ENCODE measurements at places on chromosomes 5 and 9.

GRCh38 chr5:39021413-39021812 is 52.8 kb downstream of the RICTOR start:
- DNase-seq = no peak

GRCh38 chr9:127537792-127538191 is 74.3 kb upstream of the STXBP1 start:
- DNase-seq = peak; percentile 67

- DNase-seq = no peak
These were observed 376.4 kb downstream of the CTNND2 start for GRCh38 chr5:11527652-11528349.

DNA sequence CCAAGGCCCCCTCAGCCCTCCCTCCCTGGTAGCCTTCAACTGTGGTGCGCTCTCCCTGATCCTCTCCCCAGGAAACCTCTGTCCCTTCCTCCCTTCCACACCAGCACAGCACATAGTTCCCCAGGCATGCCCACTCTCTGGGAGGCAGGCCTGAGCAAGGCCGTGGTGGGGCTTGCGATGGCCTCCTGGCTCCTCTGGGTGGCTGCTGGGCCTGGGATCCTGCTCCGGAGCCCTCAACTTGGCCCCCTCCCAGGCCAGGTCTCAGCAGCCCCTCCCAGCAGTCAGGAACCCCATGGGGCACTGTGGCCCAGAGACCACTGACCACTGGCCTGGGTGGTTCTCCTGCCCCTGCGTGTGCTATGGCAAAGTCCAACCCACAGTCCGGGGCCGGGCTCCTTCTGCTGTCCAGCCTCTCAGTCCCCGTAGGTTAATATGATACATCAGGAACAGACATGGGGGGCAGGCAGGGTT is 125.8 kb downstream of the ZNF354C start:
- no peak for DNase-seq

DNA sequence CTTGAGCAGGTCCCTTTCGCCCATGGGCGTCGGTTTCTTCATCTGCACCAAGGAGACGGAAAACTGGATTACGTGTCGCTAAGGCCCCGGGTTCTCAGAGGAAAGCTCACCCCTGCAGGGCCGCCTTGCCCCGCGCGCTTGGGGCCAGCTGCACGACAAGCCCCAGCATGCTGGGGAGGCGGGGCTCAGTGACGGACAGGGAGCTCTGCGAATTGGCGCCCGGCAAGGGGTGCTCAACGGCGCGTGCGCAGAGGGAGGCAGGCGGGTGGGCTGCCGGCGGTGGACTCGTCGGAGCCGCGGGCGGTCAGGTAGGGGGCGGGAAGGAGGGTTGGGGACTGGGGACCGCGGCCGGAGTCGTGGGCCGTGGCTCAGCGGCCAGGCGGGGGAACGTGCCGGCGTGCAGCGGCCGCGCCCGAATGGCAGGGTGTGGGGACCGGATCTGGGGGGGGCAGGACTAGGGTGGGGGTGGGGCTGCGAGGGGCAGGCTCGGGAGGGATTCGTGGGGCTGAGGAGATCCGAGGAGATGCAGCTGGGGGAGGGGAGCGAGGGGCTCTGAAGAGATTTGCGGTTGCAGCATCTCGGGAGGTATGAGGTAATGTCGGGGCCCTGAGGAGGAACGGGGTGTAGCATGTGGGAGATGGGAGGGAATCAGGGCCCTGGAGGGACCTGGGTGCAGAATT is at the start of gene TRIM32:
Gene TRIM32 (plus strand): TSS at position 232 of the 680 bp plus-strand sequence. CDS start 10,438 bp downstream, outside the sequence.
- DNase-seq = peak; percentile 90

GRCh38 chr5:131952301-131952857 is 6.9 kb upstream of the MEIKIN start:
- no peak for DNase-seq

DNA sequence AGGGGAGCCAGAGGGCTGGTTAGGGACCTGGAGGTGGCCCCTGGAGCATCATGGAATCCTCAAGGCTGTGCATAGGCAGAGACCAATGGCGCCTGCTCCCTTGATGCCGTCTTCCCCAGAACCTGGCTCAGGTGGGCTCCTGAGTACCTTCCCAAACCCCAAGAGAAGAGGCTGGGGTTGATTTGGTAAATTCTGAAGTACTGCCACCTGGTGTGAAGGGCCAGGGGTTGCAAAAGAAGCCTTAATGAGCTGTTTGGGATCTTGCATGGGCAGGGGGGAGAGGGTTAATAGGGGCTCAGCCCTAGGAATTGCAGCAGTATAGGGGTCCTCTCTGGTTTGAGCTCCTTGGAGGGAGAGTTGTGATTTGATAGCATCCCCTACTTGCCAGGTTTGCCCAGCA is 52.1 kb downstream of the CYSTM1 start:
- no peak for DNase-seq

- no peak for DNase-seq
These were observed 27.7 kb upstream of the TNIP1 start for GRCh38 chr5:151108566-151108965.

- DNase-seq = no peak
These were observed 17.9 kb downstream of the CMYA5 start for GRCh38 chr5:79707535-79707934.

- DNase-seq = no peak
These were observed 386 bp upstream of the MATR3 start for GRCh38 chr5:139293202-139293506.

DNA sequence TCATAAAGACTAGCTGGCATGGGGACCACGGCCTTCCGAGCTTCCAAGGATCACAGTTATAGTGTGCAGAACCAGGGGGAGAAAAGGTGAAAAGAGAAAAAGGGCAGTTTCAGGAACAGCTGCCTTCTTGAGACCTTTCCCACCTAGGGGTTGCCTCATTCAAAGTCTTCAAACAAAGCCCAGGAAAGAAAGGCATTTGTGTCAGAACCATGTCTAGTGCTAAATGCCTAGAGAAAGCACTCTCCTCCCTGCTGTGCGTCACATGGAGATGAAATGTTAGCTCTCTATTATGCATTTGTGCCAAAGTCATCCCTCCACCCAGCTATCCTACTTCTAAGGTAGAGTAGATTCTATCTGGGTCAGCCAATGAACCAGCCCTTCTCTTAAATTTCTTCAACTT is 1037.3 kb upstream of the WWC1 start:
- no peak for DNase-seq

DNA sequence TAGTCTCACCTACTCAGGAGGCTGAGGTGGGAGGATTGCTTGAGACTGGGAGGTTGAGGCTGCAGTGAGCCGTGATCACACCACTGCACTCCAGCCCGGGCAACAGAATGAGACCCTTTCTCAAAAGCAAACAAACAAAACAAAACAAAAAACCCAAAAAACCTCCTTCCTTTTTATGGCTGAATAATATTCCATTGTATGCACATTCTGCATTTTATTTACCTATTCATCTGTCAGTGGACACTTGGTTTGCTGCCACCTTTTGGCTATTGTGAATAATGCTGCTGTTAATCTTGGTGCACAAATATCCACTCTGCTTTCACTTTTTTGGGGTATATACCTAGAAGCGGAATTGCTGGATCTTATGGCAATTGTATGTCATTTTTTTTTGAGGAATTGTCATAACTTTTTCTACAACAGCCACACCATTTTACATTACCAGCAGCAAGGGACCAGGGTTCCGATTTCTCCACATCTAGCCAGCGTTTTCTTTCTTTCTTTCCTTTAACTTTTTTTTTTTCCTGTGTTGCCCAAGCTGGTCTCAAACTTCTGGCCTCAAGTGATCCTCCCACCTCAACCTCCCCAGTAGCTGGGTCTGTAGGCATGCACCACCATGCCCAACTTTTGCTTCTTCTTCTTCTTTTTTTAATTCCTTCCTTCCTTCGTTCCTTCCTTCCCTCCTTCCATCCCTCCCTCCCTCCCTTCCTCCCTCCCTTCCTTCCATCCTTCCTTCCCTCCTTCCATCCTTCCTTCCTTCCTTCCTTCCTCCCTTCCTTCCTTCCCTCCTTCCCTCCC is 30.6 kb downstream of the NKX2-5 start:
- DNase-seq = peak; percentile 17

DNA sequence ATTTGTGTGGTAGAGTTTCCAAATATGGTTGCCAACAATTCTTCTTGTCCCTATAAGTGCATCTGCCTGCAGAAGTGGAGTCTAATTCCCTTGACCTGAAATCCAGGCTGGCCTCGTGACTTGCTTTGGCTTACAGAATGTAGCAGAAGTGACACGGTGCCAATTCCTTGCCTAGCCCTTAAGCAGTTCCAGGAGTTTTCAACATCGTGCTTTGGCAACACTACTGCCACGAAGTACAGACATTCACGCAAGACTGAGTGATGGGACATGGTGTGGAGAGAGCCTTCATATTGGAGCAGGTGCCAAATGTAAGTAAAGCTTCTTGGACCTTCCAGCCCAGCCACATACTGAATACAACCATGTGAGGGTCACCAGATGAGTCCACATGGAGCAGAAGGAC is 92.9 kb upstream of the NEK6 start:
- peak; percentile 5 for DNase-seq

- no peak for DNase-seq
These were observed 12.2 kb upstream of the NDFIP1 start for GRCh38 chr5:142096382-142096781.

GRCh38 chr9:98745470-98745869 is 36.7 kb upstream of the GABBR2 start:
- DNase-seq = peak; percentile 84

DNA sequence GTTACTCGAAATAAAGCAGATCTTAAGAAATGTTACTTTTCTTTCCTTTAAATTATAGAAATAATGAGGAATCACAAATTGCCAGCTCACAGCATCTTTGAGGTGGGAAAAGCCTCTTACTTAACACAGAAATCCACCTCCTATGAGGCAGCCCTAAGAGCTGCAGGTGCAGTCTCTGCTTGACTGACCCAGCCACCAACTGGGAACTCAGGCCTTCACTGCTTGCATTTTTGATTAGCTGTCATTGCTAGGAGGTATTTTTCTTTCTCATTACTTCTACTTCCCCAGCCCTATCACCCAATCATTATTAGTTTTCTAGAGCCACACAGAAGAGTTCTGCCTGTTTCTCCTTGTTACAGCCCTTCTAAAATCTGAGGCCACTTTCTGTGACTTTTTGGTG is 416.5 kb upstream of the KLF4 start:
- DNase-seq = no peak

DNA sequence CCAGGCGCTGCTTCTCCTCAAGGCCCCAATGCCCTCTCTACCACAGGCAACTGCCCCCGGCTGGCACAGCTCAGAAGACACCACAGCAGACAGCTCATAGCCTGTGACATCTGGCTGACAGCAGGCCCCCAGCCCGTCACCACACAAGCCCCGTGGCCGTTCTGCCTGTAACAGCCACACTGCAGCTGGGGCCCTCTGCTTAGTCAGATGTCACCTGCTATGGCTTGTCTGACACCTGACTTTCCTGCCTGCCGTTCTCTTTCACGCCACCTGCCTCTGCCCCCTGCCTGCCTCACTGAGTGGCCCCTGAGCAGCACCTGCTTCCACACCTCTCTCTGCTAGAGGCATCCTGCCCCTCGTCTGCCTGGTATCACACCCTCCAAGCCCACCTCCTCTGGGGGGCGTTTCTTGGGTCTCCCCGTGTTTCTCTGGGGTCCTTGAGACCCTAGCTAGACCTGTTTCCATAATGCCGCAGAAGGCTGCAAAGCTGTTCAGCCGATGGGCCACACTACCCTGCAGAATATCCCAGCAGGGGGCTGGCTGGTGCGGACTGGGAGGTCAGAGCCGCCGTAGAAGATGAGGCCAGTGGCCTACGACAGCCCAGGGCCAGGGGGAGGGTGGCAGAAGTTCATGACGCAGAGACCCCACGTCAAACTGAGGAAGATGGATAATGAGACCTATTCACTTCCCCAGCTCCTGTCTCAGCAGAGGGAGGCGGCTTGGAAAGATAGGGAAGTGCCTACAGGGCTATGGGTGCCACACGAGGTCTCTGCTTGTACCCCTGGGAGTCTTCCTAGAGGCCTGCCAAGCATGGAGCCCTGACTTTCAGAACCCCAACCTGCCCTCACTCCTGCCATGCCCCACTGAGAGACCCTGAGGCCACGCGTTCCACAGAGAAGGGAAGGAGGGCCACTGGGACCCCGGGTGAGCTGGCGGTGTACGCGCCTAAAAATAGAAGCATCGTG is 95.1 kb downstream of the ZNF354C start:
- DNase-seq = no peak

DNA sequence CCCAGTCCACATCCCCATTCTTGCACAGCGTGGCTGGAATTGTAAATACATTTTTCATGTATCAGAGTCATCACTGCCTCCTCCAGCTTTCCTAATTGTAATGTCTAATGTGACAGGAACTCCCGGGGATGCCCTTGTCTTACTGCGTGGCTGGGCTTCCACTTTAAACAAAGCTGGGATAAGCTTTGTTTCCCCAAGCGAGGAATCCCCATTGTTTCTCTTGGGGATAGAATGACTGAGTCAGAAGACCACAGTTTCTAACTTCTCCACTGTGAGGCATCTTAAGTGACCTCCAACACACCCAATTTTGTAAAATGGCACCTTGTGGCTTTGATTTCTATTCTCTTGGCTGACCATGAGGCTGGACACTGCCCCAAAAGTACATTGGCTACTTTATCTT is 22.4 kb downstream of the ARPC5L start:
- no peak for DNase-seq

- no peak for DNase-seq
These were observed 102.6 kb upstream of the TRPM3 start for GRCh38 chr9:71223953-71224538.

GRCh38 chr5:106818552-106818951 is 852.2 kb downstream of the EFNA5 start:
- no peak for DNase-seq

GRCh38 chr5:157865781-157866180 is 6.8 kb upstream of the CLINT1 start:
- DNase-seq = no peak

DNA sequence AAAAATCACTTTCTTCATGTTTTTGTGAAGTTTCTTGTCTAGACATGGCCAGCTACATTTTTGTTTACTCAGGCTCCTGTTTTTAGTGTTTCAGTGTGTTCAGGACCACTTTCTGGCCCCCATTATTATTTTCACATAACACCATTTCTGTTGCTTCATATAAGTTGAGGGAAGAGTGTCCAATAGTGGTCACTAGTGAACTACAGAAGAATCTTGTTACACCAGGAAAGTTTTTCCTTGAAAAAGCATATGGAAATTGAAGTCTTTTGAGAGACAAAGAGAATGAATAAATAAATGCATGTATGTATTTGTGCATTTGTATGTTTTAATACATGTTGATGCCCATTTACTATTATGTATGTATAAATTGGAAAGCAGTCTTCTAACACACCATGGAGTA is 3.8 kb downstream of the ADAMTSL1 start:
- no peak for DNase-seq

- DNase-seq = no peak
These were observed 45.5 kb downstream of the SPOCK1 start for GRCh38 chr5:137453483-137454080.

All from cerebellar cortex (tissue), 1 donor.